Heart left ventricle (tissue), 16 donors: ENCODE measurements at places on chromosomes 12 and 14.

DNA sequence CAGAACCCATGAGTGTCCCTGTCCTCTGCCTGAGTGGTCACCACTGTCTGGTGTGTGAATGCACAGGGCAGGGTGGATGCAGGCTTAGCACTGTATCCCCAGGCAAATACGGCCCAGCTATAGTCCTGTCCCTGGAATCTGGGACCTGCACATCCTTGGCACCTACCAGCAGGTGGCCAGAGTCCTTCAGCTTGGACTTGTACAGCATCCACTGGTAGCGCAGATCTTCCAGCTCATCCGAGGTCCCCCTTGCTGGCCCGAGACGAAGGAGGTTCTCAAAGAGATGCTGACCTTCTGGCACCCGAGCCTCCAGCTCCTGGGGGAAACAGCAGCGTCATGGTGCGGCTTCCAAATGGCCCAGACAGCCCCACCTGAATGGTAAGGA is 83.4 kb downstream of the SYNE3 start:
- DNase-seq: no peak

GRCh38 chr14:76919431-76920330 is 93.5 kb downstream of the LRRC74A start:
- peak; percentile 66 for DNase-seq

GRCh38 chr12:116890330-116890729 is 9.1 kb upstream of the HRK start:
- no peak for DNase-seq

DNA sequence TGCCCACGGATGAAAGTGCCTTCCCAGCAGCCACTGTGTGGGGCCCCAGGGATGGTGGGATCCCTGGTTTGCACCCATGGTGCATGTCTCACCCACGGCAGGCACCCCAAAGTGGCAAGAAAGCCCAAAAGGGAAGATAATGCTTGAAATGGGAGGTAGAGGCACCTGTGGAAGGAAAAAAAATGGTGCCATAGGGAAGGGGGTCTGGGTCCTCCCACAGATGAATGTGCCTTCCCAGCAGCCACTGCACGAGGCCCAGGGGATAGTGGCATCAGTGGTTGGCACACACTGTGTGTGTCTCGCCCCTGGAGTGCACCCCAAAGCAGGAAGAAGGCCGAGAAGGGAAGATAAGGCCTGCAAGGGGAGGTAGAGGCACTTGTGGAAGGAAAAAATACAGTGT is 264.2 kb downstream of the ALG10 start:
- DNase-seq: no peak

GRCh38 chr12:94659346-94659930 is 9.1 kb upstream of the TMCC3 start:
- no peak for DNase-seq

DNA sequence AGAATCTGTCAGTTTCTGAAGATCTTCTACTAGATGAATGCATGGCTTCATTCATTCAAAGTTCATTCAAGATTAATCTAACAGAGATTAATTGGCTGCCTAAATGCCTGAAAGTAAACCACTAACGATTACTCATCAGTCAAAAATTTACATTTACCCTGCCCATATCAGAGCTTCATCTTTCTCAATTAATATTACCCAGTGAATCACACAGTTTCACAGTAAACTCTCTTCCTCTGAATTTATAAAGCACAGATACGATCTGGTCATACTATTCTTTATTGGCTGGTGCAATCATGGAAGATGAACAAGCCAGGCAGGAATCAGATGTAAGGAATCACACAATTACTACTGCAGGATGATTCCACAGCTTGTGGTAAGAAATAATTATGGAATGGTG is 377.7 kb downstream of the SLC16A7 start:
- DNase-seq: no peak

GRCh38 chr14:24394275-24394674 is 4.5 kb upstream of the NYNRIN start:
- DNase-seq: no peak

- DNase-seq: no peak
These were observed 2.5 kb upstream of the CELA1 start for GRCh38 chr12:51349026-51349425.

- DNase-seq: no peak
These were observed 181.0 kb upstream of the BMP4 start for GRCh38 chr14:54137614-54137961.

- DNase-seq: no peak
These were observed 393.3 kb upstream of the PRICKLE1 start for GRCh38 chr12:42982828-42983227.

DNA sequence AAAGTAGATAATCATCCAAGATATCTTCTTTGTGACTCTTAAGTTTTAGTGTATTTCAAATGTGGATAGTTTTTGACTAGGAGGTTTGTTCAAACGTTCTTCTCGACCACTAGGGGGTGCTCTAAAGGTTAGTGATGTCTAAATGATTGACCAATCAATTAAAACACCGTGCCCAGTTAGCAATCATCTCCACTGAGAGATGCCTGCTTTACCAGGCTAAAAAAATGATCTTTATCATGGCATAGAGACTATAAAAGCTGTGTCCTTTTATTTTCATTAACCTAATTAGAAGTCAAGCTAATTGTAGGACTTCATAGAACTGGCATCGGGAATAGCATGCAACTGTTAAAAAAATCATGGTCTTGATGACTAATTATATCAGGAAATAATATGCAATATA is 153.9 kb downstream of the PRKCH start:
- DNase-seq: no peak

GRCh38 chr12:103924761-103925641 is 5.2 kb upstream of the HSP90B1 start:
- no peak for DNase-seq

GRCh38 chr14:38208618-38209562 is 1.2 kb downstream of the SSTR1 start:
- DNase-seq: peak; percentile 11

DNA sequence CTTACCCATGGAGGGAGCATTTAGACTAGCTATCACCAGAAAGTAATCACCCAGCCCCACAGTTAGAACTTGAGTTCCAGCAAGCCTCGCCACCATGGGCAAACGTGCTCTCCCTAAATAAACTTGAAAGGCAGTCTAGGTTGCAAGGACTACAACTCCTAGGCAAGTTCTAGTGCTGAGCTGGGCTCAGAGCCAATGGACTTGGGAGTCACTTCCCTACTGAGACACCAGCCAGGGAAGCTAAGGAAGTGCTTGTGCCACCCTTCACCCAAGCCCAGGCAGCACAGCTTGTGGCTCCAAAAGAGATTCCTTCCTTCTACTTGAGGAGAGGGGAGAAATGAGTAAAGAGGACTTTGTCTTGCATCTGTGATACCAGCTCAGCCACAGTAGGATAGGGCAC is 57.9 kb downstream of the SLCO1A2 start:
- DNase-seq: no peak

GRCh38 chr12:72982356-72982755 is 710.2 kb downstream of the TRHDE start:
- DNase-seq: no peak

DNA sequence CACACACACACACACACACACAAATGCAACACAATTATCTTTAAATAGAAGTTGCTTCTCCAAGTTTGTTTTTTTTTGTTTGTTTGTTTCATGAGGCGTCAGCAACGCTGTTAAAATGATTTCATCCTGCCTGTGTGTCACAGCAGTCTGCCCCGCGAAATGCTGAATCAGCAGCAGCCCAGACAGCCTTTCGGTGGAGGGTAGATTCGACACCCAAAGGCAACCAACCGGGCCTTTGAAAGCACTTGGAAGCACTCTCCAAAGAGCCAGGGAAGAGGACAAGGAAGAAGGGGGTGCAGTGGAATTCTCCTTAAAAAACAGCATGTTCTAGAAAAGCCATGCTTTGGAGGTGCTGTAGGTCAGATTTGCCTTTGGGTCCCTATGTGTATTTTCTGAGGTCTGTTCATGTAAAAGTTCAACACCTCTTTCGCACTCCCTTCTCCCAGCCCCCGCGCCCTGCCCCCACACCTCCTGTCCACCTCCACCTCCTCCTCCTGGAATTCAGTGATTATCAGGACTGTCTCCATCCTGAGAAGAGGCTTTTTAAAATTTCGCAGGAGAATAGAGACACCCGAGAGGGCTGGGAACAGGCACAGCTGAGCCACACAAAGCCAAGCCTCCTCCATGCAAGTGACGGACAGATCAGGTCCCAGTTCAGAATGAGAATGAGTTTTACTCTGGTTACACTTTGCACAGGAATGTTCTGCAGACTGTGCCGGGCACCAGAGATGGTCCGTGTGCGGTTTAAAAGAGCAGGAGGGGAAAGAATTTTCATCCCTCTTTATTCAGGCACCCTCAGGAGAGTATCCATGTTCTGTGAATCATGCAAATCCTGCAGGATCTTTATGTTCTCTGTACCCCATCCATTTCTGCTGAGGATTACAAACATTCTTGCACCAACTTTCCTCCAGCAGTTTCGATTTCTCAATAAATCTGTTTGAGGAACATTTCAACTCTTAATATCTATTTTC is 177.9 kb downstream of the ETV6 start:
- DNase-seq: peak; percentile 41

DNA sequence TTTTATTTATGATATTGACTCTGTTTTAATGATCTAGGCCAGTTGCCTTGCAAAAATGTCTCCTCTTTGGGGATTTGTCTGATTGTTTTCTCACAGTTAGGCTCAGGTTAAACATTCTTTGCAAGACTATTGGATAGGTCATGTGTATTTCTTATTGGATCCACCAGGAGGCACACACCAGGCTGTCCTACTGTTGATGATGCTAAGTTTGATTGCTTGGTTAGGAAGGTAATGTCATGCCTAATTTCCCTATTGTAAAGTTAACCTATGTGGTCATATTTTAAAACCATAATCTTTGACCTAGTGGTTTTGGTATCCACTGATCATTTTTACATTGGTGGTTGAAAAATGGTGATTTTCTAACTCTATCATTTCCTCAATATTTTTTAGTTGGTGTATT is 137.1 kb downstream of the BRMS1L start:
- DNase-seq: no peak

- no peak for DNase-seq
These were observed 133.4 kb downstream of the ST8SIA1 start for GRCh38 chr12:22201101-22201500.

DNA sequence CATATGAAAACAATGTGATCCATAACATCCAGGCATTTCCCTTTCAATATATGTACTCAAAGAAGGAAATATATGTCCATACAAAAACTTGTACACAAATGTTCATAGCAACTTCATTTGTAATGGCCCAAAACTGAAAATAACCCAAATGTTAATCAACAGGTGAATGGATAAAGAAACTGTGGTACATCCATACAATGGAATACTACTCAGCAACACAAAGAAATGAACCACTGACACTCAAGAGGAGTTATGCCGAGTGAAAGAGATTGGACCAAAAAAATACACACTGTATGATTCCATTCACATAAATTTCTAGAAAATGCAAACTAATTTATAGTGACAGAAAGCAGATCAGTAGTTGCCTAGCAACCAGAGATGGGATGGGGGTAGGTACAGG is 30.3 kb upstream of the GXYLT1 start:
- DNase-seq: no peak

GRCh38 chr14:86104691-86105265 is 574.8 kb downstream of the FLRT2 start:
- no peak for DNase-seq

DNA sequence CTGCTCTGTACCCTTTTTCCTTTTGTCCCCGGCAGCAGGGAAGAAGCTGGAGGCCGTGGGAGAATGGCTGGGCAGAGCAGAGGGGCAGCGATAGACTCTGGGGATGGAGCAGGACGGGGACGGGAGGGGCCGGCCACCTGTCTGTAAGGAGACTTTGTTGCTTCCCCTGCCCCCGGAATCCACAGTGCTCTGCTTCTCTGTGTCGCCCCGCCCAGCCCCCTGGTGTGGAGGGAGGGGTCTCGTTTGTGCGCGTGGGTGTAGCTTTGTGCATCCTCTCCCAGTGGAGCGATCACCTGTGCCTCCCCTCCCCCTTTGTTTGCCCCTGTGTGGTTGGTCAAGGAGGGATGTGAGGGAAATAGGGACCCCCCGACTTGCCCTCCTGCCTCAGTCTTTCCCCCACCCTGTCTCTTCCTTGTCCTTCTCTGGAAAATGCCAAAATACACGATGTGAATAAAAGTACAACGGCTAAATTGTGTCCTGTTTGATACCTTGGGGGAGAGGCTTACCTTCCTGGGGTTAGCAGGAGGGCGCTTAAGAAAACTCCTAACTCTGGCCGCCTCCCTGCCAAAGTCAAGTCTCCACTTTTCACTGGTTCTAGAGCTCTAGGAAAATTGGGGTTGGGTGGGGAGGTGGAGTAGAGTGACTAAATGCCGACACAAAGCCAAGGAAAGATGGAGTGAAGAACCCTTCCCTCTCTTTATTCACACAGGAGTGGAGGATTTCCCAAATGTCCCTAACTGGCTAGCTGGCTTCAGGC is 990 bp upstream of the TPI1 start:
- peak; percentile 41 for DNase-seq

DNA sequence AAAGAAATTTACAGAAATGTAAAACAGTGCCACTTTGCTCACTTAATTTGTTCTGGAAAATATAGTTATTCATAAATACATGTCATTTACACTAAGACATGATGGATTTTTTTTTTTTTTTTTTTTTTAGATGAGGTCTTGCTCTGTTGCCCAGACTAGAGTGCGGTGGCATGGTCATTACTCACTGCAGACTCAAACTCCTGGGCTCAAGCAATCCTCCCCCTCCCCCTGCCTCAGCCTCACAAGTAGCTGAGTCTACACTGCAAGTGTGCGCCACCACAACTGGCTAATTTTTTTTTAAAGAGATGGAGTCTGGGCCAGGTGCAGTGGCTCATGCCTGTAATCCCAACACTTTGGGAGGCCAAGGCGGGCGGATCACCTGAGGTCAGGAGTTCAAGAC is 101.2 kb downstream of the PPP2R5C start:
- no peak for DNase-seq

GRCh38 chr12:62268956-62269355 is 8.8 kb downstream of the USP15 start:
- DNase-seq: no peak

GRCh38 chr14:98954349-98955000 is 317.5 kb downstream of the BCL11B start:
- no peak for DNase-seq

DNA sequence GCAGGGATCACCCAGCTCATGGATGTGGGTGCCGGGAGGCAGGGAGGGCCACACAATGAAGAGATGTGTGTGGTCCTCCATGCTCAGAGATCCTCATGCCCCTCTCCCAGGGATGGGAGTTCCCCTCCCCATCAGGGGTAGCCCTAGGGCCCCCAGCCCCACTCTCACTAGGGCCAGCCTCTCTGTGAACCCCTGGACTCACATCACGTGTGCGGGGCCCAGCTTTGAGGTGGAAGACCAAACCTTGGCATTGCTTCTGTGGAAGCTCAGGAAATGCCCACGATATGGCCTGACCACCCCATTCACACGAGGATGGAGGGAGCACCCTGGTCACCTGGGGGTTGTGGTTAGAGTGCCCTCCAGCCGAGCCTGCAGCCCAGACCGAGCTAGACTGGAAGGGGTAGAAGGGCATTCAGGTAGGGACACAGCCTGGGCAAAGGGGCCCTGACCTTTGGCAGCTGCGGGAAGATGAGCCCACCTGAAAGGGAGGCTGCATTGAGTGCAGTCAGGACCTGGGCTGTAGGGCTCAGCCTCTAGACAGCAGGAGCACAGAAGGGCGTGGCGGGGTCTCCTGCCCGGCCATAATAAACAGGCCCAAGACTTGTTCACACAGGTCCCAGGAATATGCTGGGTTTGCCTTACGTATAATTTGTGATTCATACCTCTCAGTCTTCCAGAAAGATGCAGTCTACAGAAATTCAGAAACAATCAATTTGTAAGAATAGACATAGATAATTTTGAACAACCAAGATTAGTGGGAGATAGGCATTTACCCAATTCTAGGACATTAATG is 34.8 kb upstream of the RCOR1 start:
- no peak for DNase-seq

- peak; percentile 74 for DNase-seq
These were observed 110.4 kb downstream of the ZFP36L1 start for GRCh38 chr14:68682166-68683103.

- no peak for DNase-seq
These were observed 245 bp upstream of the BRMS1L start for GRCh38 chr14:35825968-35826217.
